BJ (cell line): ENCODE measurements at places on chromosomes 1 and 21.

DNA sequence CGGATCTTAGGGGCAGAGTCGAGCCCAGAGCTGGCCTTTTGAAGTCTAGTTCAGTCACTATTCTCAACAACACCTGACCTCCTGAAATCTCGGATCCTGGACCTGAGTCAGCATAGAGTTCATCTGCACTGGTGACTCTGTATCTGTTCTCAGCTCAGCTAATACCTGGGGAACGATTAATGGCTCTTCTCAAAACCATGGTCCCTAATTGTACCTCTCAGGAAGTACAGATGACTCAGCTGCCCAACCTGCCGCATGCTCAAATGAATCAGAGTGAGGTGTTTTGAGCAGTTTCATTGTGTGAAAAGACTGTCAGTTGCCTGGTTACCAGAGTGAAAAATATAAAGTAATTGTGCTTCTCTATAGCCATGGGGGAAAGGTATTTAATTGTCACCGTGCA lies 89.2 kb downstream of the SLC35F3 start:
- DNase-seq, result no peak

GRCh38 chr1:155081472-155082300 lies 3.0 kb downstream of the EFNA3 start:
- no peak for DNase-seq

DNA sequence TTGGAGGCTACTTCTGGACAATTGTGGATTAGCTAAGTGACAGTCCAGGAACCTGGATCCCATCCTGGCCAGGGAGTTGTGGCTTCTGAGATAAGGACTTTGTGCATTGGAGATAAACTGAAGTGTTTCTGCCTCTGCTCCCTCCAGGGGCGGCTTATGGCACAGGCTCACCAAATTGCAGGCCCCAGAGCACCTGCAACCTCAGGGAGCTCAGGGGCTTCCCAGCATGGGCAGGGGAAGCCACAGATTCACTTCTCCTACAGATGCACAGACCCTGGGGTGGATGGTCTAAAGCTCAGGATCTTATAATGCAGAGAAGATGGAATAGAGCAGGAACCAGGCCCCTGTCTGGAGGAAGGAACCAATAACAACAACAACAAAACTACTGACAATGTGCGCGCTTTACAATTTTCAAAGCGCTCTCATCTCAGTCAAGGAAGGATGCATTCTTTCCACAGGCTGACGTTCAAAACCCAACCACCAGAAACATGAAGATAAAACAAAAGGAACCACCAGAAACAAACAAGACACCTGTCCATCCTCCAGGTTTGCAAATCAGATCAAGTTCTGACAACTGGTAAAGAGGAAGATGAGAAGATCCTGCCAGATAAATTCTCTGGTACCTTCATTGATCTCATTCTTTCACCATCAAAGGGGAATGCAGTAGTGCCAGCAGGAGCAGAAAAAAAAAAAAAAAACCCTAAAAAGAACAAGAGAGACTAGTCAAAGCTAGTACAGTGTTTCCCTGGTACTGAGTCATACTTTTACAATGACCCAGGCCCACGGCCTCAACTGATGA lies 121.0 kb upstream of the IRF2BP2 start:
- no peak for DNase-seq

DNA sequence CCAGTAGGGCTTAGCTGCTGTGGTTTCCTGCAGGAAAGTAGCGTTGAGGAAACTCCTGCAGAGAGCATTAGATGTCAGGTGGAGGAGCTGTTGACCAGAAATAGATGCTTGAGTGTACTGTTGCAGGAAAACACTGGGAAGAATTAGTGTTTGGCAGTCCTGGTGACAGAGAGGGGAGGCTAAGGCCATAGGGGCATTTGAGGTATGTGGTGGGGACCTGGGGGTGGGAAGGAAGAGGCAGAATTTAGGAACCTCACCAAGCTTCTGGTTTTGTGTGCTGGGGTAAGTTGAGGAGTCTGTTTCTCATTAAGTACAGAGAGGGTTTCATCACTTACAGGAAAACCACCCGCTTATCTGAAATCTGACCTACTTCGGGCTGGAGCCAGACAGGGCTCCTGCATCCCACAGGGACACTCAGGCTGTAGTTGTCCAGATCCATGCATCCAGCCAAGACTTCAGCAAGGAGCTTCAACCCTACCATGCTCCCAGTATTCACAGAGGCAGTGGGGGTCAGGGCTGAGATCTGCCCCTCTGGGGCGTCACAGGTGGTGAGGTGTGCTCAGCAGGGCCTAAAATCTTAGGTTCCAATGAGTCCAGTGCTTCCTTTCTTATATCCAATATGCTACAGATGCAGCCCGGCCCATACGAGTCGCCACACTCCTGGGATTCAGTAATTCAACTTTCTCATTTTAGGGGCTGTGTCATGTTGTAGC lies 15.1 kb downstream of the SH2D2A start:
- DNase-seq, result peak; percentile 90

DNA sequence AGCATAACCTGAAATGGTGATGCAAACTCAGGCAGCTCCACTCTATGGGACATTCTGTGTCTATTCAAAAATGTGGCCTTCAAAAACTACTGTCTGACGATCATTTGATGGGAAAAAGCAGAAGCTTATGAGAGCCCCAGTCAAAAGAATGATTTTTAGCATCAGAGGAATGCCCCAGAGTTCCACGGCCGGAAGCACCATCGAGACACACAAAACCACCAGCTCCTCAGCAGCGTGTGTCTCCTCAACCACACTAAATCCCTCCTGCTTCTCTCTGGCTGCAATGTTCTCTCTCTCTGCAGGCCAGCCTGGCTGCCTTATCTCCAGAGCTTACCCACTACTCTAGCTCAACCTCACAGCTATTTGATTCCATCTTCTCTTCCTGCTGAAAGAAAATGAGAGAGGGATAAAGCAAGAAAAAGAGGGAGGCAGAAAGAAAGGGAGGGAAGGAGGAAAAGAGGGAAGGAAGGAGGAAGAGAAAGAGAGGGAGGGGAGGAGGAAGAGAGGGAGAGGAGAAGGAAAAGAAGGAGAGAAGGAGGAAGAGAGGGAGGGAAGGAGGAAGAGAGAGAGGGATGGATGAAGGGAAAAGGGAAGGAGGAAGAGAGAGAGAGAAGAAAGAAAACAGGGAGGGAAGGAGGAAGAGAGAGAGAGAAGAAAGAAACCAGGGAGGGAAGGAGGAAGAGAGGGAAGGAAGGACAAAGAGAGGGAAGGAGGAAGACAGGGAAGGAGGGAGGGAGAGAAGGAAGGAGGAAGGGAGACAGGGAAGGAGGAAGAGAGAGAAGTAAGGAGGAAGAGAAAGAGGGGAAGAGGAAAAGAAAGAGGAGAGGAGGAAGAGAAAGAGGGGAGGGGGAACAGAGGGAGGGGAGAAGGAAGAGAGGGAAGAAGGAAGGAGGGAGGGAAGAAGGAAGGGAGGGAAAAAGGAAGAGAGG lies 33.5 kb upstream of the LAPTM5 start:
- no peak for DNase-seq

DNA sequence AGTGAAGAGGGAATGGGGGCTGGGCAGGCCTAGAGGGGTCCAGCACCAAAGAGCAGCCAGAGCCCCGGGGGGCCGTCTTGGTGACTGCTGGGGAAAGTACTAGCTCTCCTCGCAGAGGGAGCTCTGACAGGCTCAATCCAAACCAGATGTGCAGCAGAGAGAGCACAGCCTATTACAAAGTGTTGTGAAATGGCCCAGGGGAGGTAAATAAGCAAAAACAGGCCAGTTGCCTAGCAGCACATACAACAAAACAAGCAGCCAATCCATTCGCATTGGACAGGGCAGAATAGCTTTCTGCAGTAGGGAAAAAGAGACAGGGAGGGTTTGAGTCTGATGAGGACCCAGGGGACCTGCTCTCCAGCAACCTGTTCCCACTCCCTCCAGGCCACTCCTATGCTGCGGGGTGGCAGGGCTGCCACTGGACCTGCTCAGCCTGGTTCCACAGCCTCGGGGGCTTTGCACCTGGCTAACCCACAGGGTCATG lies 239.6 kb upstream of the FGGY start:
- peak; percentile 95 for DNase-seq

- DNase-seq, result no peak
Measured at GRCh38 chr1:90193116-90193515, 198.2 kb downstream of the ZNF326 start.

DNA sequence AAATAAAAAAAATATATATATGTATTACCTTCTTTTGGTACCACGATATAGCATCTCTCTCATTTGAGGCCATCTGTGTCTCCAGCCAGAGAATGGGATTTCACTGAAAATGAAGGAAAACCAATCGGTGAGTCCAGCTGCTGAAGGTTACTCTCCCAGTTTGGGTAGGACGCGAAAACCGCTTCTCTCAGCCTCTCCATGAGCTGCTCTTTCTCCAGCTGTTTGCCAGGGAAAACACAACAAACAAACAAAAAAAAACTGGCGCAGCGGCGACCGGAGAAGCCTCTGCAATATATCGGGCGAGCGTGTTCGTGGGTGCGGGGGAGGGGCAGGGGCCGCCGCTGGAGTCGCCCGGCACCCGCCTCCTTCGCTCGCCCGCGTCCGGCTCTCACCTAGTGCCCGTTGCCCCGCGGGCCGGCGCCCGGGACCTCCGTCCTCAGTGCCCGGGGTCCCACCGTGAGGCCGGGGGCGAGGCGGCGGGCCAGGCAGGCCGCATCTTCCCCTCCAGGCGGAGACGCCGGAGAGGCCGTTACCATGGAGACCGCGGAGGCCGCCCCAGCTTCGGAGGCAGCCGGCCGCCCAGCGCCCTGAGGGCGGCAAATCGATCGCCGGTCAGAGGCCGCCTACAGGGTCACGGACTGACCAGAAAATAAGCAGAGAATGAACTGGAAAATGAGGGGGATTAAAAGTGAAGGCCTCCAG lies 504 bp downstream of the PHTF1 start:
- DNase-seq, result no peak

- no peak for DNase-seq
Measured at GRCh38 chr1:100799954-100800612, 80.5 kb downstream of the VCAM1 start.

DNA sequence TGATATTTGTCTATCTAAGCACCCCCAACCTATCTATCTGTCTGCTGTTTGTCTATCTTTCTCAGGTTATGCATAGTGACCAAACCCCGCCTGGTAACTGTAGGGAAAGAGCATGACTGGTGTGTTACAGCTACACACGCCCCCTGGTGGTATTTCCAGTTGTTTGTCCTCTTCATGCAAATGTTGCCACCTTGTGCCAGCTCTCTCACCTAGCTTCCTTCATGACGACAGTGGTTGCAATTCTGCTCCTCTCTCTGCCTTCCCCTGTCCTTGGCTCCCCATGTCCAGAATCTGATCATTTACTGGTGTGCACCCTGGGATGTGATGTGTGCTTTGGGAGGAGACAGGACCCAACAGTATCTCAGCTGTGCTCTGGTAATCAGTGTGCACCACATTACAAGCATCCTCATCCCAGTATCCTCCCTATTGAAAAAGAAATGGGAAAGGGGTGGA lies 8.1 kb upstream of the INKA2 start:
- DNase-seq, result no peak

GRCh38 chr1:237959838-237960237 lies 69.1 kb upstream of the ZP4 start:
- DNase-seq, result no peak

DNA sequence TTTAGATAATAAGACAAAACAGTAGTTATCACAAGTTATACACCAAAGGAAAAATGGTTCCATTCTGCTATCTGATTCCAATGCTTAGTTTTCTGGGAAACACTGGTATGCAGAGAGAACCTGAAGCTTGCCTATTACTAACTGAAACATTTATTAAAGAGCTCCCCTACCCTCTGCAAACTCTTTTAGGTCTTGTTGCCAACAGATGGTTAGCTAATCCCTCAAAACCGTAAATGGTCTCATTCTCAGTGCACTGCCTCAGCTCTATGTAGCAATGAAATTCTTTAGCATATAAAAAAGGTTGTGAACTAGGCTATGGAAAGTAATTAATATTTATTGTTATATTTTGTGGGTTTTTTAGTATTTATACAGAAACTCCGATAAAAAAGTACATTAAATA lies 20.4 kb downstream of the C21orf91 start:
- DNase-seq, result no peak

GRCh38 chr1:220500372-220500771 lies 27.6 kb upstream of the MARK1 start:
- no peak for DNase-seq

DNA sequence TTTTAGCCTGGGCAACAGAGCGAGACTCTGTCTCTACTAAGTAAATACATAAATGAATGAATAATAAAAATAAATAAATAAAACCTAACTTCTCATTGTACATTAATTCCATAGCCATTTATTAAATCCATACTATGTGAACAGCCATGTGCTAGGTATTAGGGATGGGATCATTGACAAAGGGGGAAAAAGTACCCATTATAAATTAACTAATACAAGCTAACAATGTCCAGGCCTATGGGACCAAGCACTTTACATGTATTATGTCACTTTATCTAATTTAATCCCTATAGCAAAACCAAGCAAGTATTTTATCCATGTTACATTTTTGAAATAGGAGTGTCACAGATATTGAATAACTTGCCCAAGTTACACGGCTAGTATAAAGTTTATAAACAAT lies 2.6 kb upstream of the CDC7 start:
- no peak for DNase-seq

GRCh38 chr1:110513511-110513910 lies 5.5 kb downstream of the KCNA10 start:
- no peak for DNase-seq

GRCh38 chr1:211340622-211341507 lies 14.2 kb downstream of the TRAF5 start:
- DNase-seq, result no peak

GRCh38 chr1:235584973-235585372 lies 64.6 kb downstream of the GNG4 start:
- no peak for DNase-seq

GRCh38 chr1:100164216-100164615 lies 13.8 kb downstream of the LRRC39 start:
- no peak for DNase-seq

GRCh38 chr1:226425431-226426031 lies 17.6 kb upstream of the PARP1 start:
- no peak for DNase-seq

GRCh38 chr1:151851886-151852285 lies 1.6 kb downstream of the THEM5 start:
- DNase-seq, result no peak

DNA sequence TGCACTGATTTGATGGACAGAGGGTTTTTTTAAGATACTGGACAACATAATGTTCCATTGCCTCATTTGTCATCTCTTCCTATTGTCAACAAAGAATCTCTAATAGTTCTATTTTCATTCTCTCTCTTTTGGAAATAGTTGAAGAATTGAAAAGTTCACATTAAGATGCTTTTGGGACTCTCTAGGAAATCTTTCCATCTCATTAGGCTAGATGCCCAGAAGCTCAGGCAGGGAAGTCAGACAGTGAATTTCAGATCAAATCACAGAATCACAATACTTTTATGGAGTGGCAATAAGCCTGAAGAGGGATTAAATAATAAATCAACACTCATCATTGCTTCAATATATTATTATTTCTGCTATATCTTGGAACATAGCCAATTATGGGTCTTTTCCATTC lies 29.2 kb downstream of the NEGR1 start:
- no peak for DNase-seq
